ENCODE measurements at places on chromosomes 13 and 19.
A peak's percentile ranks its signal among the peaks of the same experiment; 100 is the strongest.

DNA sequence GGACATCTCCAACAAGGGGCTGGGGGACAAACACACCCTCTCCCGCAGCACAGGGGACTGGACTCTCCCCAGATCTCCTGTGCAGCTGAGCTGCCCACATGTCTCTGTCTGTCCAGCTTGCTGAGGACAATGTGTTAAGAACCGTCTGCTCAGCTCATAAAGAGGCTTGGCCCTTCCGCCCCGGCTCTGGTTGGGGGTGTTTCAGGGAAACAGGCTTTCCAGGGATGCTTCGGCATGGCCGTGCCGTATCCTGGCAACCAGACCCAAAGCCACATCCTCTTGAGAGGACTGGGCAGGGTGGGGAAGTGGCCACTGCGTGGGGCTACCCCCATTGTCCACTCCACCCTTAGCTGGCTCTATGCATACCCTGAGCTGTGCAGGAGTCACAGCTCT lies 41.1 kb upstream of the CHST8 start:
- DNase-seq: no peak

DNA sequence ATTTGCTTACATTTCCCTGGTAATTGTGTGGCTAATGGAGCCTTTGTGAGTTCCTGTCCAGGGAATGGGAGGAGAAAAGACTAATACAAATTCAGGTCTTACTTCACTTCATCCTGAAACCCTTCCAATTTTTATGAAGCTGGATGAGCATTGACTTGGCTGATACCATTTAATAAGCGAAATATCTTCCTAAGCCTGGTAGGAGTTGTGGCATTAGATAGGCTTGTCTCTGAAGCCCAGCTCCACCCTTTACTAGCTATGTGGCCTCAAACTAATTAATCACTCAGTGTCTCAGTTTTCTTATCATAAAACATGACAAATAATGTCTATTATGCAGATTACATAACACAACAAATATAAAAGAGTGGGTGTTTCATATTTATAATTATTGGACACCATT lies 106.3 kb downstream of the FGF9 start:
- DNase-seq: no peak

GRCh38 chr19:49336482-49337266 lies 1.5 kb downstream of the CD37 start:
- no peak for DNase-seq

DNA sequence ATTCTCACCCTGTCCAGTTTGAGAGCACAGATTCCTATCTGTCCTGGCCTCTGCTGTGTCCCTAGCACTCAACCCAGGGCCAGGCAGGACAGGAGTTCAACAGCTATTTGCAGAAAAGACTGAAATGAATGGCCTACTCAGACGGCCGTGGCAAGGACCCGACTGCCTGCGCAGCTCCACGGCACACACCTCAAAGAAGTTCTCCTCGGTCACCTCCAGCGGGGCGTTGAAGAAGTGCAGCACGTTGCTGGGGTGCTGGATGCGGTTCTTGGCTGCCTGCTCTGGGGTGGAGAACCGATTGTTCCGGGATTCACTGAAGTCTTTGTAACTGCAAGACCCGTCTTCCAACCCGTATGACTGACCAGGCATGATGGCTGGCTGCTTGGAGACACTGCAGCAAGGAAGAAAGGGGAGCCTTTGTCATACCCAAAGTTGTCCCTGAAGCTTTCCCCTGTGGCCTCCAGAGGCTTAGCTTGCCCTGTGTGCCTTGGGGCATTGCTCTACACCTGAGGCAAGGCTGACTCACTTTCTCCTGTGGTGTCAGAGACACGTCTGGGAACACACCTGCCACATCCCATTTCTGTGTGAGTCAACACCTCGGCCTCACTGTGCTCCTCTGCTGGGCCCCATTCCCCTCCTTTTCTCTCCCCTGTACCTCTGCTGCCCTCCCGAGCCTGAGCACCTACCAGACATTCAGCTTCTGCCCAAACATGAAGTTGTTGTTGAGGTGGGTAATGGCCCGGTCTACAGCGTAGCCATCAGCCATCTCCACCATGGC lies 6.8 kb upstream of the ECH1 start:
- peak; percentile 32 for DNase-seq

GRCh38 chr19:18476507-18477041 lies 38.6 kb upstream of the ISYNA1 start:
- DNase-seq: no peak

- DNase-seq: no peak
Measured at GRCh38 chr13:31115616-31116015, 46.1 kb downstream of the HSPH1 start.

- no peak for DNase-seq
Measured at GRCh38 chr13:105307776-105308175, 1227.7 kb downstream of the EFNB2 start.

DNA sequence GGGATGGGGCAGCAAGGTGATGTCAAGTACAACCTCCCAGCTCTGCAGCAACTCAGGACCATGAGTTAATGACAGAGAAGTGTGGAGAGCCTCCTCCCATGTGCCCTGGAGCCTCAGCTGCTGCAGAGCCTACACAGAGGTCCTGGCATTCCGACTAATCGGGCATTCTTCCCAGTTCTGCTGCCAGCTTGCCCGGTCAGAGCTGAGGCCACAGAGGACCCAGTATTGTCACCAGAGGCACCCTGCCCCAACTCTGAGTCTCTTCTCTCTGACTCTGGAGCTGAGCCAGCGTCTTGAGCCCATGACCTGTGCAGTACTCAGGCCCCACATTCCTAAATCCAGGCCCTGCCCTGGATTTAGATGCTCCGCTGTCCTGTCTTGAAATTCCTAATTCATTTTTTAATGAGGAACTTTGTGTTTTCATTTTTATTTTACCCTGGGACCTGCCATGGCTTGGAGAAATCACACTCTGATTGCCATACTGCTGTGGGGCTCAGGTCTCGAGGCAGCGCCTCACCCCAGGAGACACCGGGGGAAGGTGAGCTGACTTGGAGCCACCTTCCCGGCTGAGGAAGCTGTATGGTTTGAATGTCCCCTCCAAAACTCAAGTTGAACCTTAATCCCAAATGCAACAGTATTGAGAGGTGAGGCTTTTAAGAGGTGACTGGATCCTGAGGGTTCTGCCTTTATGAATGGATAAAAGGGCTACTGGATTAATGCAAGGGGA lies 144.9 kb upstream of the ZNF507 start:
- DNase-seq: no peak

GRCh38 chr13:19860884-19861655 lies 2.4 kb downstream of the ZMYM5 start:
- no peak for DNase-seq

GRCh38 chr13:35838356-35838755 lies 292.8 kb downstream of the DCLK1 start:
- DNase-seq: no peak

GRCh38 chr13:40311356-40312101 lies 354.9 kb downstream of the FOXO1 start:
- DNase-seq: no peak

DNA sequence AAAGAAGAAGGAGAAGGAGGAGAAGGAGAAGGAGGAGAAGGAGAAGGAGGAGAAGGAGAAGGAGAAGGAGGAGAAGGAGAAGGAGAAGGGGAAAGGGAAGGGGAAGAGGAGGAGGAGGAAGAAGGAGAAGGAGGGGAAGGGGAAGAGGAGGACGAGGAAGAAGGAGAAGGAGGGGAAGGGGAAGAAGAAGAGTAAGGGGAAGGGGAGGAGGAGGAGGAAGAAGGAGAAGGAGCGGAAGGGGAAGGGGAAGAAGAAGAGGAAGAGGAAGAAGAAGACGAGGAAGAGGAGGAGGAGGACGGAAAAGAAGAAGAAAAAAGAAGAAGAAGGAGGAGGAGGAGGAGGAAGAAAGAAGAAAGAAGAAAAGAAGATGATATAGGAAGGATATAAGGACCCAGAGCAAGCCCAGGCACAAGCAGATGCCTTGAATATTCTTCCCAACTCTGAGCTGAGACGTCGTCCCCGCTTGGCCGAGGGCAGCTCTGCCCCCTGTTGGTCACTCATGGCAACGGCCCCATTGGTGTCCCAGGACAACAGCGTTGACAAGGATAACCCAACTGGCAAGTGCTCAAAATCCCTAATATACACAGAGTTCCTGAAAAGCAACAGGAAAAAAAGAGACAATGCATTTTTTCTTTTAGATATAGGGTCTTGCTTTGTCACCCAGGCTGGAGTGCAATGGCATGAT lies 30.6 kb upstream of the IGSF23 start:
- no peak for DNase-seq

DNA sequence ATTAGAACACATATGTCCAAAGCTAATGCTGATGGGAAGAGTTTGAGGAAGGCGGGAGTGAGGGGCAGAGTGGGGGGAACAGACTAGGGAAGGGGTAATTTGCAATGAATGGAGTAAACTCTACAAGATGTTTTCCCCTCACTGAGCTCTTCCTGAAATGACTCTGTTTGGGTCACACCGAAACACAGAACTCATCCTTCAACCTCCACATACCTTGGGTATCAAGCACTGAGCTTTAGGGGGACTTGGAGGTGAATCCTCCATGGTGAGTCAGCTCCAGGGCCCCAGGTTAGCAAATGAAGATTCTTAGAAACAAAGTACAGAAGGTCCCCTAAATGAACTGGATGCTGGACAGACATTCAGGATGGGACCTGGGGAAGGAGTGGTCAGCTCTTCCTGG lies 1.3 kb upstream of the SIGLEC10 start:
- DNase-seq: no peak

DNA sequence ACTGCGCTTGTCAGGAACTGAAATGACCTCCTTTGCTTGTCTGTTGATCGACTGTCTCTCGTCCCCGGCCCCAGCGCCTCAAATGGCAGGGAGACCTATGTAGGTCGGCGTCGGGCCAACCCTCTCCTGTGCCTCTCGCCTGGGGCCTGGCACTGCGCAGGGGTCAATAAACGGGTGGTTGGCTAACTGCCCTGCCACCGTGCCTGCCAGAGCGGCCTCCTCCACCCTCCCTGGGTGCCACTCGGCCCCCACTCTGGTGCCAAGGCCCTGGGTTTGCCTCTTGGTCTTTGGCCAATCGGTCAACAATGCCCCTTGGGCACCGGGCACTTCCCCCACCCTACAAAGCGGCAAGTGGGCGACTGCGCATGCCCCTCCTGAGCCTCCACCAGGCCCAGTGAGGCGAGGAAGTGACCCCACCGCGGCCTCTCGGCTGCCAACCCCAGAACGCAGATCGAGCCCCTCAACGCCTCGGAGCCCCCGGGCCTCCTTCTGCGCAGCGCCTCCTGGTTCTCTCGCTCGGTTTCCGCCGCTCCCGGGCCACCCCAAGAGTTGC lies 1.1 kb downstream of the KEAP1 start:
- DNase-seq: no peak

GRCh38 chr13:33153421-33154404 lies 131.8 kb downstream of the STARD13 start:
- DNase-seq: no peak

DNA sequence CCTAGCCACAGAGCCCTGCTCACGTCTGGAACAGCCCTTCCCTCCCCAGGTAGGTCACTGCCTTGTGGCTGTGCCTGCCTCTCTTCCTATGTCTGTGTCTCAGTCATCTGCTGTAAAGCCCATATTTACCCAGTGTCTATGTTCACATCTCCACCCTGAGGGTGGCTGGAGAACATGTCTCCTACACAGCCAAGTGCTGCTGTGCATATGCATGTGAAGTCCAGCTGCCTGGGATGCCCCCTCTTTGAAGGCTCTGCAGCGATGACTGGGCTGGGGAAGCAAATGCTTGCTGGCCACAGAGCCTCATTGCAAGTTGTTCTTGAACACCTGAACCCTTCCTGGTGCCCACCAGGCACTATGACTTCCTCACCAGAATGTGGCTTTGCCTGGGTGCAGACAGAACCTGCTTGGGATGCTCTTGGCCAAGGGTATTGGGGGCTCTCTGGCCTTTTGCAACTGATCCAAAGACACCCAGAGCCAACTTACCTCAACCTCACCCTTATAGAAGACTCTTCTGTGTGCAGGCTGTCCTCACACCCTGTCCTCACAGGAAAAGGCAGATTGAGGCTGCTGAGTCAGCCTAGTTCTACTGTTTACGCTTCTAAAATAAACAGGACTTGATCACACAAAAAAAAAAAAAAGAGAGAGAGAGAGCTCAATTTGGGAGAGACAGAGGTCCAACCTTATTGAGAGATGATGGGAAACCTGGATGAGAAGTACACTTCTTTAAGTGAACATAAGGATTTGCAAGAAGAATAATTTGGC lies 26.5 kb downstream of the MRPL57 start:
- DNase-seq: no peak

GRCh38 chr19:42269478-42270345 lies 660 bp downstream of the CIC start:
- DNase-seq: no peak

- no peak for DNase-seq
Measured at GRCh38 chr13:32669030-32669646, 82.9 kb downstream of the PDS5B start.

DNA sequence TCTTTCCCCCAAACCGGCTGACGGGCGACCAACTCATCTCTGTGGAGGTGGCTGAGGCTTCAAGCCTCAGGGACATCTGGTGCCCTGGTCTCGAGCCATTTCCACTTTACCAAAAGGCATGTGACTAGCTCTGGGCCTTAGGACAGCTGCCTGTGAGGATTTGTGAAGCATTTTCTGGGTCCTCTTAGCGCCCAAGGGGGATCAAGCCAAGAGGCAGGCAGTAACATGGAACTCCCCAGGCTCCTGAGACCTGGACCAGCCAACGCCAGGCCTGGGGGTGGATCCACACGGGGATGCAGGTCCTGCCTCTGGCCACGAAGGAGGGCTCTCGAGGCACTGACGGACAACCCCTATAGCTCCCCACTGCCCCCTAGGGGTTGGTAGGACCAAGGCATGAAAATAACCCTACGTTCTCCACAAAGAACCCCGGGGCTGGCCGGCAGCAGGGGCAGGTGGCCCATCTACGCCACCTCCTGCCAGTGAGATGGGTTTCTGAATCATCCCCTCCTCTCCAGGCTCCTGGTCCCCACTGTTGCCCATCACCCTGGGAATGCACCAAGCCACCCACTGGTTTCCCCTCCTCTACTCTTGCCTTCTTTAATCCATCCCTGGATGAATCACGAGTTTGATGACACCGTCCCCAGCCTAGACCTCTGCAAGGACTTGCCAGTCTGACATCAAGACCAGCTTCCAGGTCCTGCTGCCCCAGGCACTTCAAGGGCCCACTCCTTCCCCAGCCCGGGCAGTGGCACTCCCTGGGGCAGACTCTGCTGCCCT lies 7.0 kb upstream of the MYDGF start:
- DNase-seq: no peak

DNA sequence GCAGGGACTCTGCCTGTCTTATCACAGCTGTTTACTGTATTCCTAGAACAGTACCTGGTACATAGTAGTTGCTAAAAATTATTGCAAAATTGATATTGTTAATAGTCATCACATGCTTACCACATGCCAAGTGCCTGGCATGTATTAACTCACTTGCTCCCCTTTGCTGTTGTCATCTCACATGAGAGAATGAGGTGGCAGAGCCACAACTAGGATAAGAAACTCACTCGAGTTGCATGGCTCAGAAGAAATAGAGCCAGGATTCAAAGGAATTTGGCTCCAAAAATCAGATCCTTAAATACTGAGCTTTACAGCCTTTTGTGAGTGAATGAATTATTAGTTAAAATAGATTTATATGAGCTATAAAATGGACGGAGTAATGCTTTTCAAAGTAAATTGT lies 42.6 kb downstream of the B3GLCT start:
- no peak for DNase-seq
